Activated CD4-positive, alpha-beta memory T cell treated with anti-CD3 and anti-CD28 coated beads, Interleukin-2, amount 10 ng/mL, durations not matched to agents 7 days and 5 days (primary cell): ENCODE measurements at places on chromosomes 1 and 21. TPM values are rescaled to one million over a fixed set of nuclear protein-coding genes. Genes with fewer than 3 reads are reported as not detected.

Gene BCAN
- total RNA-seq, result not detected

GRCh38 chr1:47340227-47340626, 6.6 kb downstream of the CMPK1 start:
- no peak for DNase-seq

Gene AUNIP
- 5.4 TPM for total RNA-seq

Gene HIVEP3
- 28.8 TPM for total RNA-seq

- no peak for DNase-seq
Measured at GRCh38 chr1:26824731-26825130, 1.8 kb upstream of the ZDHHC18 start.

Gene AHDC1
- total RNA-seq, result 18.9 TPM

DNA sequence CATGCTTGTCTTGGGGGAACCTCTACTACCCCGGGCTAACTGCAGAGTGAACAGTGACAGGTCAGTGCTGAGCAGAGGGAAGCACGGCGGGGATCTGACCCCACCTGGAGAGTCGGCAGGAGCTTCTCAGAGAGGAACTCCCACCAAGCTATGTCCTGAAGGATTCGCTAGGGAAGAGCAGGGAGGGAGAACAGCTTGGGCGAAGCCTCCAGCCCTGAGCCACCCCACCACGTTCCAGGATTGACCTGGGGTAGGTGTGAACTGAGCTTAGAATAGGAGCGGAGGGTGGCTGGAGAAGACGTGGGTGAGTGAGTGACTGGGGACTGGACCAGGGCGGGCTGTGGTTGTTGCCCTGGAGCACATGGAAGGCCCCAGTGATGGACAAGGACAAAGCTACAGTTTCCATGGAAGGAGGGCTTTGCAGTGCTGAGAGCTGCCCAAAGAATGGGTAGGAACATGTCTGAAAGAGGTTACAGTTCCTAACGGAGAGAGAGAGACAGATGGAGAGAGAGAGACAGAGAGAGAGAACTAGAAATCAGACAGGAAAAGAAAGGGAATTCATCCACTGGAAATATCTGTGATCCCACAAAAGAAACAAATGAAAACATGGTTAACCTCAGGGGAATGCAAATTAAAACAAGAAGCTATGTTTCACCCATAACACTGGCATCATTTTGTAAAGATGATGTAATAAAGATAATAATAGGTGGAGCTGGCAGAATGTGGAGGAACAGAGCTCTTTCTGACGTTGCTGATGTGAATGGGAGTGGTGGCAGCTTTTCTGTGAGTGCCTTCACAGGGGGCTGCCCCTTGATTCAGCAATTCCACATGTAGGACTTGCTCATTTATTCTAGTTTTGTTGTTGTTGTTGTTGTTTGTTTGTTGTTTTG, 17.2 kb downstream of the BSND start:
- DNase-seq, result no peak

Gene CEP85
- 37.7 TPM for total RNA-seq

GRCh38 chr1:205932776-205933175, 10.5 kb downstream of the SLC26A9 start:
- no peak for DNase-seq

Gene TCP10L
- 0.95 TPM for total RNA-seq

Gene RCSD1
- 158 TPM for total RNA-seq

- DNase-seq, result no peak
Measured at GRCh38 chr1:221869779-221870178, 127.9 kb upstream of the DUSP10 start.
